ENCODE measurements at places on chromosomes 5 and 9. TPM values are rescaled to one million over a fixed set of nuclear protein-coding genes. Genes with fewer than 3 reads are reported as not detected.

Gene UBE2D2
- total RNA-seq, result 80.0 TPM

Gene MUSK
- 71.1 TPM for total RNA-seq

Gene ANKRD31
- total RNA-seq, result not detected

DNA sequence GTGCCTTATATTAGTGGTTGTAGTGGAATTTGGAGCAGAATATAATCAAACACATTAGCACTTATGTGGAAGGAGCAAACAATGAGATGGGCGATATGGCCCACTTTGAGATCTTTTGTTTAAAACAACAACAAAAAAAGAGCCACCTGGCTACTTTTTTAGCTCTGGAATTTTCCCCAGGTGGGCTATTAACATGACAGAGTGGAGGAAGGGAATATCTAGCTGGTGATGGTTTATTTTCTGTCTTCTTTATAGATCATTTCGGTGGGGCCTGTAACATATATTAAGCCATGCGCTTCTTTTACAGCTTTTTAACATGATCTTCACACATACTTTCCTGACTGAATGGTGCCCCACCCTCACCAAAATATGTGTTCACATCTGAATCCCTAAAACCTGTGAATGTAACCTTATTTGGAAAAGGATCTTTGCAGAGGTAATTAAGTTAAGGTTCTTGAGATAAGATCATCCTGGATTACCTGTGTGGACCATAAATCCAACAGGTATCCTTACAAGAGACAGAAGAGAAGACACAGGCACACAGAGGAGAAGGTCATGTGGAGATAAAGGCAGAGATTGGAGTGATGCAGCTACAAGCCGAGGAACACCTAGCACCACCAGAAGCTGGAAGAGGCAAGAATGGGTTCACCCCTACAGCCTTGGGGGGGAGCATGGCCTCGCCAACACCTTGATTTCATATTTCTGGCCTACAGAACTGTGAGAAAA is 16.6 kb upstream of the ENTREP1 start:
- DNase-seq, result no peak

DNA sequence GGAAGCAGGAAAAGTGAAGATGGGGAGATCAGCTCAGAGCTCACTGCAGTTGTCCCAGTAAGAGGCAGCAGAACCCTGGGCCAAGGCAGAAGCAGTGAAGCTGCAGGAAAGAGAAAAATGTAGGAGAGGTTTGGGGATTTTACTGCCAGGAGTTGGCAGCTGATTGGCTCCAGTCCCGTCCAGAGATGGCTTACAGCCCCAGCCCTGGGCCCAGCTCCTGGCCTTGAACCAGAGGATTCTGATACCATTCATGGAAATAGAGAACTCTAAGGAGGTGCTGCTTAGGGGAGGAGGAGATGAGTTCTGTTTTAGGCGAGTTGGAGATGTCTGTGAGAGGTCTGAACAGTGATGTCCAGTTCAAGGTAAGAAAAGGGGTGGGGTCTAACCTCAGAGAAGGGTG is 4.6 kb downstream of the MORN5 start:
- no peak for DNase-seq

DNA sequence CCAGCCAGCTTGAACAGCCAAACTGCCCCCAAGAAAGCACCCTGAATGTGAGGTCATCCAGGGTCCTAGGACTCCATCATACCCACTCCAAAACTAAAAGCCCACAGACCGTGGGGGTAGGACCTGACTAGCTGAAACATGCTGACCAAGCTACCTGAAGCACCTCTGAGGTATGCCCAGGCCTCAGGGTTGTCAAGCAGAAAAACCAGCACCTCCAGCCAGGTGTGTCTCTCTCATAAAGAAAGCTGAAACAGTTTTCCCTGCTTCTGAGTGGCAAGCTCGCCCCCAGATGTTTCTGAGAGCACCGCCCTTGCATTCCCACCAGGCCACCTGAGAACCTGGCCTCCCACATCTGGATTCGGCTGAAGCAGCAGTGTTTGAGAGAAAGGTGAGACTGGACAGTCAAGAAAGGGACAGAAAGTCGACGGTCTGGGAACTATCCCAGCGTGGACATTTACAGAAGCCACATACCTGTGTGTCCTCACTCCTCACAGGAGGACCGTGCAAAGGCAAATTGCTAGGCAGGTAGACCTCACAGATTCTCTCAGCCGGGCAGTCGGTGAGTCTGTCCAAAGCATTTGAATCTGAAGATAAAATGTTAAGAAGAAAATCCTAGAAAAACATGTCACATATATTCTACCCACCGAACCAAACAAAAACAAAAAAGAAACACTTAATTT is 155.6 kb upstream of the RASEF start:
- DNase-seq, result no peak

GRCh38 chr9:35079041-35079425 is 709 bp downstream of the FANCG start:
- DNase-seq, result no peak

Measured in LHCN-M2 (cell line).